HTR-8/SVneo (cell line): ENCODE measurements at places on chromosomes 7 and 10.

- no peak for DNase-seq
These were observed 5.0 kb upstream of the SORBS1 start for GRCh38 chr10:95566136-95566535.

GRCh38 chr10:43373461-43373860 lies 2.0 kb downstream of the FXYD4 start:
- DNase-seq, result no peak

DNA sequence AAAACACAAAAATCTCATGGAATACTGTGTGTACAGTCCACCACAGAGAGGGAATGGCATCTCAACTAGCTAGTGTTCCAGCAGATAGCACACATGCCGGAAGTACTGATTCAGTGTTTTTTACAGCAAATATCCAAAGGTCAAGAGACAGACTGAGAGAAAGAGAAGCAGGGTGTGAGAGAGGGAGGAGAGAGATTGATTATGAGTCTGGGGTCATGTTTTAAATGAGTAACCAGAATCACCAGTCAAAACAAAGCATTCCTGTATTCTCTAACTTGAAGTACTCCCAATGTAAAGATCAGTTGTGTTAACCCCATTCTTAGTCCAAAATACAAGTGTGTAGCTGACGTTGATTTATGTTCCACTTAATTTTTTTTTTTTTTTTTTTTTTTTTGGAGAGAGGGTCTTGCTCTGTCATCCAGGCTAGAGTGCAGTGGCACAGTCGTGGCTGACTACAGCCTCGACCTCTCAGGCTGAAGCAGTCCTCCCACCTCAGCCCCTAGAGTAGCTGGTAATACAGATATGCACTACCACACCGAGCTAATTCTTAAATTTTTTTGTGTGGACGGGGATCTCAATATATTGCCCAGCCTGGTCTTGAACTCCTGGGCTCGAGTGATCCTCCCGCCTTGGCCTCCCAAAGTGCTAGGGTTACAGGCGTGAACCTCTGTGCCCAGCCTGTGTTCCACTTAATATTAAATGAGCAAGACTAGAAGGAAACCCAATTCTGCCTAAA lies 114.2 kb downstream of the TAF3 start:
- DNase-seq, result no peak

GRCh38 chr10:89644691-89644966 lies 413 bp downstream of the PANK1 start:
- no peak for DNase-seq

DNA sequence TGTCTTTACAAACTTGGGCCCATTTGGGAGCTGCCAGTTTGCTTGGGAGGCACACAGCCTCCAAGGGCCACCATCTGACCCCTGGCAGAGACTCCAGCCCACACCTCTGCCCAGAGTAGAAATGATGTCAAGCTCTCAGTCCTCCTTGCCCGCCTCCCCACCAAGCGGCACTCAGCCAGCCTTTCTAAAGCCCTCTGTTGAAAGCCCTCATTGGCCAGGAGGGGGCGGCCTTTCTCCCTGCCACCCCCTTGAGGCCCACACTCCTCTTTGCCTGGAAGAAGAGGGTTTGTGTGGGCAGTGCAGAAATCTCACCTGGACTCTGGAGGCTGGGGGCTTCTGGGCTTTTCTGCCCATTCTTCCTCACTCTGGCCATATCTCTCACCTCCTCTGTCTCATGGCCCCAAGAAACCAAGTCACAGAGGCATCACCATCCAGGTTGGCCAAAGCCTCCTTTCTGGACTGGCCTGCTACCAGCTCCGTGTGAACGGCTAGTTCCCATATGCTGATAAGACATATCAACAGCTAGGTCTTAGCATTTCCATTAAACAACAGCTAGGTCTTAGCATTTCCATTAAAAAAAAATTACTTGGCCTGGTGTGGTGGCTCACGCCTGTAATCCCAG lies 36.1 kb downstream of the UBTD1 start:
- DNase-seq, result no peak

DNA sequence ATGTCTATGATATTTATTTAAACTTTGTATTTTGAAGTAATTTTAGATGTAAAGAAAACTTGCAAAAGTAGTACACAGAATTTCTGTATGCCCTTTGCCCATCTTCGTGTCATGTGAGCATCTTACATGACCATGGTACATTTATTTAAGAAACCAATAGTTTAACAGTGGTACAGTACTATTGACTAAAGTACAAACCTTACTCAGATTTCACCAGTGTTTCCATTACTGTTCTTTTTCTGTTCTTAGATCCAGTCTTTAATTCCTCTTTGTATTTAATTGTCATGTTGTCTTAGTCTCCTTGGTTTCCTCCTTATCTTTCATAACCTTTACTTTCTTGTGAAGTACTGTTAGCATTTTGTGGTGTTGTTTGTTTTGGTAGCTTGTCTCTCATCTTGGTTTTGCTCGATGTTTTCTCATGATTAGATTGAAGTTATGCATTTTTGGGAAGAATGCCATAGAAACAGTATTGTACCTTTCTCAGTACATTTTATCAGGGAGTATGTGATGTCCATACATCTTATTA lies 24.1 kb downstream of the TAX1BP1 start:
- no peak for DNase-seq

DNA sequence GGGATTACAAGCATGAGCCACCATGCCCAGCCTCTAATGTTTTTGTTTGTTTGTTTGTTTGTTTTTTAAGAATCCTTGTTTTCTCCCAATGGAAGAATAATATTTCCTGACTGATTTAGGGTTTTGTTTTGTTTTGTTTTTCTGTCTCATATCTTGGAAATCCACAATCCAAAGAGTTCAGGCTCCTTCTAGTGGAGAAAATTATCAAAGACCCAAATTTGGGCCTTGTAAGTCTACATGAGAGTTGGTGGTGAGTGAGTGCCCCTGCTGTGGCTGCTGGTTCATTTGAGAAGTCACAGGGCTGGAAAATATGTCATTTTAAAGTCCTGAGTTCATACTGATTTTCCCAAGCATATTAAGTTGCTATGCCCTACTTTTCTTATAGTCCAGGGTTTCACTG lies 33.5 kb upstream of the KLHL7 start:
- DNase-seq, result no peak

DNA sequence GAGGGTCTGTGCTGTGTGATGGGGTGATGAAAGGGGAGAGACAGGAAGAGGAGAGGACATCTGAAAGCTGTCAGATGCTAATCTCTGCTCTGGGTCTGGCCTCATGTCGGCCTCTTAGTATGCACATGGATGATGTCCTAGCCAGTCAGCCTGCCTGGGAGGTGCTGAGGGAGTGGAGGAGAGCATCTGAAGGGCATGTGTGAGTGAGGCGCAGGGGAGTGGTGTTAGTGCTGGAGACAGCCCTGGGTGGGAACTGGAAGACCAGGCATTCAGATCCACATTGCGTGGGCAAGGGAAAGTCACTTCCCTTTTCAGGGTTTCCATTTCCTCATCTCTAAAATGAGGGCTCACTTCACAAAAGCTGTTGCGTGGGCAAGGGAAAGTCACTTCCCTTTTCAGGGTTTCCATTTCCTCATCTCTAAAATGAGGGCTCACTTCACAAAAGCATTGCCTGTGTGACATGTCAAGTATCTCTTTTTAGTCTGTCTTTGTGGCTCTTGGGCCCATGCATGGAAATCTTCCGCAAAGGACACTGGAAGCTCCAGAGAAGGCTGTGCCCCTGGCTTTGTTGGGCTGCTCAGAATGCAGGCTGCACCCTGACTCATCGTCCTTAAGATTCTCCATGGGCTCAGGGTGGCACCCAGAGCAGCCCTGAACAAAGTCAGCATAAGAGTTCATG lies 10.0 kb downstream of the SFTPD start:
- DNase-seq, result no peak

GRCh38 chr7:106870983-106871410 lies 5.9 kb downstream of the PIK3CG start:
- DNase-seq, result no peak

DNA sequence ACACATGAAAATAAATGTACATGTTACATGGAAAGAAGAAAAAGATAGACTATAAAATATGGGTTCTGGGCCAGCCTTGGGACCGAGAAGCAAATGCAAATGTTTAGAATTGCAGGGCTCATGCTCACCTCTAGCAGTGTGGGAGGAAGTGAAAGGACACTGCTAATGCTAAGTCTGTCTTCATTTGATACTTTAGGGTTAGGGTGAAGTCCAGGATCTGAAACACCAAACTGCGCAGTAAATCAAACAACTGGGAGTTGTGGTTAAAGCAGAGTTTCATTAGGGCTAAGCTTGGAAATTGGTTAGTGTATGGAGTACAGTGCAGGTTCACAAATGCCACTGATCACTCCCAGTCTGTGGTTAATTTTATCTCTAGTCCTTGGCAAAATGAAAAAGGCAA lies 73.2 kb upstream of the PDK4 start:
- no peak for DNase-seq

DNA sequence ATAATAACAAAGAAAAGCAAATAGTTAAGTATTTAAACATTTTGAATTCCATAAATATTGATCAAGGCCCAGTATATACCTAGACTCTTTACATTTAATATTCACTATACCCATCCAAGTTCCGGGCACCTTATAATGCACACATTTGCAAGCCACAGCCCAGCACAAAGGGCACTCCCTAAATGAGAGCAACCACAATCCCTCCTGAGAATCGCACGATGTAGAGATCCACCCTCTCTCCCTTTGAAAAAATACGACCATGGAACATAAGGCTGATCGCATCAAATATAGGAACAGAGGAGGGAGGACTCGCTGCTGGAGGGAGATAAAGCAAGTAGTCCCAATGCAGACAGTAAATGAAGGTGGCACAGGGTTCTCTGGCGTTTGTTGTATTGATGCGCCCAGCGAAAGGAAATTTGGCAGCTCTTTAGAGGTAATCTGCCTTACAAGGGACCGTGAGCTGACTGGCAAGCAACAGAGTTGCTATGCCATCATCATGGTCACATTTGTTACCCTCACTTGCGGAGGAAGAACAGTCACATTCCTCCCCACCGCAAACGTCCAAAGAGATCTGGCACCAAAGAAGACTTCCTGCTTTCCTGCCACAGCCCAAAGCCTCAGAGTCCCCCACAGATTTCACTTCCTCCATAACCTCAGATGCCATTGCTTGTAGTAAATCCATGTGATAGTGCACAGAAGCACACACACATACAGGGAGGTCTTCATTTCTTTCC lies 16.1 kb upstream of the TAS2R40 start:
- DNase-seq, result no peak

DNA sequence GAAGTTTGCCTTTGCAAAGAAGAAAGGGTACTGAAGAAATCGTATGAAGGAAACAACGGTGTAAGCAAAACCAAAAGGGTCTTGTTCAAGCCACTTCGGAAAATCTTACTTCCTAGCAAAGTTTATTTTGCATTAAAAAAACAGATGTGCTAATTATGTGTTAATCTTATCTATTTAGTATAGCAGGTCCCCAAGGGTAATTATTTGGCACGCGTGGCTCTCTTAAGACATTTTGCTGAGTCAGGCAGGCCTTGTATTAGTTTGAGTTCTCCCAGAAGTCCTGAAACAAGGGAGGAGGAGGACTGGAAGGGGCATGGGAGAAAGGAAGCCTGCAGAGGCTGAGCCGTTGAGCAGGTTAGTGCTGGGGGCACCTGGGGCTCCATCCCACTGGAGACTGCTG lies 44.9 kb downstream of the TMEM178B start:
- DNase-seq, result no peak

- DNase-seq, result no peak
These were observed 32.0 kb downstream of the NPVF start for GRCh38 chr7:25196132-25196896.

DNA sequence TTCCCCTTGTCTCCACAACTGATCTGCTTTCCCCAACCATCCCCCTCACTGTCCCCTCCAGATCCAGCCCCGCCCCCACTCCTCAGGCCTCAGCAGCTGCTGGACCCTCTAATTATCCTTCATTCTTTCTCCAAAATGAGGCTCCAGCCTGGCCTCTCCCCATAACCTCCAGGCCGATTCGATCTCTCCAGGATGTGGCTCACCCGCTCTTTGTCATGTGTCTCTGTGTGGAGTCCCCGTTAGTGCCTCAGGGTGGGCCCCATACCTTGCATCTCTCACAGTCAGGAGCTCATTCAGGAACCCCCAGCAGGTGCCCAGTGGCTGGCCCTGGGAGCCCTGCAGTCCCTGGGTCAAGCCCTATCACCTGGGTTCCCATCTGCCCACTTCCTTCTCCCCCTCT lies 1.3 kb downstream of the PILRA start:
- no peak for DNase-seq

DNA sequence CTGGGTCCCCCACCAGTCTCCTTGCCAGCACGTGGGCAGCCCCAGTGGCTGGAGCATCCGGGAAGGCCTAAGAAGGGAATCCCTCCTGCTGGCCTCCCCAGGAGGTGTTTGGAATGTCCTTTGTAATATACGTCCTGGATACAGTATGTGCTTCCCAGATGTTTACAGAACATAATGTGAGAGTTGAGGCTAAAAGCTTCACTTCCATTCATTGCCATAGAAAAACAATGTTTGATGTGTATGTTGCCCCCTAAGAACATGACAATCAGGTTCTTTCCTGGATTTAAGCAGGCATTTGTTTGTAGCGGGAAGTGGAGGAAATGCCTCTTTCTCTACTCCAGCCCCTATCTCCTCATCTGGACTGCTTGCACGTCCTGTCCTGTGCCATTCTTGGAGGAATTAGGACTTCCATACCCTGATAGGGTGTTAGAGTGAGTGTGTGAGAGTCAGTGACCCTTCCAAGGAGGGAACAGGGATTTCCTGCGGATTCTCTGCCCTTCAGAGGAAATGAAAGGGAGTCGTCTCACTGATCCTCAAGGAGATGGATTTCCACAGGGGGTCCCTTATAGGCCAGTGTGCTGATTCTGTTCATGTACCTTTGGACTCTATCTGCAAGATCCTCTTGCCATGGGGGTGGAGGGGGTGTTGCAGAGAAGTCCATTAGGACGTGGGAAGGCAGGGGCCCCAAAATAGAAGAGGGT lies 1.2 kb downstream of the IGFBP1 start:
- DNase-seq, result no peak

DNA sequence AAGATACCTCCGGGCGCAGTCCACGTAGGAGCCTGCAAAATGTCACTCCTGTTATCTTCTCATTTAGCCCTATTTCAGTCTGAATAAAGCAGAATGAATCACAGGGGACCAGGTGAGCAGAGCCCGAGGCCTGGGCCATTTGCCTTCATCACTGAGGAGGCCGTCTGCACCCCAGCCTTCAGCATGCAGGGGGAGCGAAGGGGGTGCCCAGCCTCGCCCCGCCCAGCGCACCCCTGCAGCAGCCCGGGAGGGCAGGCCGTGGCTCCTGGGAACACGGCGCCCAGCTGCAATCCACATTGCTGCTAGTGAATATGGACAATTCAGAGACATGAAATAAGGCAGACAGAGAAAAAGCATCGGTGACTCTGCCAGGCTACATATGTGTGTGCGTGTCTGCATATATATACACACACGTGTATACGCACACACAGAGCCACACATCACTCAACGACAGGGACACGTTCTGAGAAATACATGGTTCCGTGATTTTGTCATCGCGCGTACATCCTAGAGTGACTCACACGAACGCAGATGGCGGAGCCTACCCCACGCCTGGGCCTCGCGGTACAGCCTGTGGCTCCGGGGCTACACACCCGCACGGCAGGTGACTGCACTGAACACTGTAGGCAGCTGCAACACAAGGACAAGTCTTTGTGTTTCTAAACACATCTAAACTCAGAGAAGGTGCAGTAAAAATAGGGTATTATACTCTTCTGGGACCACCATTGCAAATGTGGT lies 15.2 kb upstream of the ELFN1 start:
- no peak for DNase-seq

GRCh38 chr10:52261362-52261761 lies 52.7 kb upstream of the DKK1 start:
- no peak for DNase-seq

GRCh38 chr7:155745737-155746136 lies 66.5 kb downstream of the SHH start:
- no peak for DNase-seq
